ENCODE measurements at places on chromosomes 7 and 10. TPM values are rescaled to one million over a fixed set of nuclear protein-coding genes. Genes with fewer than 3 reads are reported as not detected.

Gene ZPBP
- not detected for total RNA-seq

Gene HOXA13
- 1.9 TPM for total RNA-seq

Gene COL28A1
- total RNA-seq = 0.33 TPM

Gene AQP1
- total RNA-seq = 0.45 TPM

Gene CBX3
- 237 TPM for total RNA-seq

Gene CTTNBP2
- total RNA-seq = 0.39 TPM

Gene C10orf62
- 0.12 TPM for total RNA-seq

Gene EN2
- total RNA-seq = 0.54 TPM

Gene VAX1
- 1.4 TPM for total RNA-seq

Gene PRKG1
- total RNA-seq = not detected

Gene FRAT1
- 2.0 TPM for total RNA-seq

Gene TDRD1
- not detected for total RNA-seq

Gene ATG9B
- total RNA-seq = 0.80 TPM

Gene EPDR1
- 70.4 TPM for total RNA-seq

Gene MYL7
- total RNA-seq = not detected

Gene HOXA10
- 9.0 TPM for total RNA-seq

Gene LIPF
- not detected for total RNA-seq

Gene ELFN1
- total RNA-seq = 0.55 TPM

Gene C10orf143
- total RNA-seq = 0.89 TPM

Gene TAF3
- 8.7 TPM for total RNA-seq

Gene GNAT3
- total RNA-seq = not detected

Gene SLC26A4
- 0.09 TPM for total RNA-seq

Gene ALOX5
- 0.22 TPM for total RNA-seq

Gene HOXA6
- 1.9 TPM for total RNA-seq

Gene LRCH4
- 16.2 TPM for total RNA-seq

Gene ZCWPW1
- total RNA-seq = 1.7 TPM

Gene FAM25G
- not detected for total RNA-seq

Gene WDR91
- total RNA-seq = 7.7 TPM

Gene SPOCK2
- 0.42 TPM for total RNA-seq

Gene KLF14
- total RNA-seq = not detected
